ENCODE measurements at places on chromosomes 4 and X.

DNA sequence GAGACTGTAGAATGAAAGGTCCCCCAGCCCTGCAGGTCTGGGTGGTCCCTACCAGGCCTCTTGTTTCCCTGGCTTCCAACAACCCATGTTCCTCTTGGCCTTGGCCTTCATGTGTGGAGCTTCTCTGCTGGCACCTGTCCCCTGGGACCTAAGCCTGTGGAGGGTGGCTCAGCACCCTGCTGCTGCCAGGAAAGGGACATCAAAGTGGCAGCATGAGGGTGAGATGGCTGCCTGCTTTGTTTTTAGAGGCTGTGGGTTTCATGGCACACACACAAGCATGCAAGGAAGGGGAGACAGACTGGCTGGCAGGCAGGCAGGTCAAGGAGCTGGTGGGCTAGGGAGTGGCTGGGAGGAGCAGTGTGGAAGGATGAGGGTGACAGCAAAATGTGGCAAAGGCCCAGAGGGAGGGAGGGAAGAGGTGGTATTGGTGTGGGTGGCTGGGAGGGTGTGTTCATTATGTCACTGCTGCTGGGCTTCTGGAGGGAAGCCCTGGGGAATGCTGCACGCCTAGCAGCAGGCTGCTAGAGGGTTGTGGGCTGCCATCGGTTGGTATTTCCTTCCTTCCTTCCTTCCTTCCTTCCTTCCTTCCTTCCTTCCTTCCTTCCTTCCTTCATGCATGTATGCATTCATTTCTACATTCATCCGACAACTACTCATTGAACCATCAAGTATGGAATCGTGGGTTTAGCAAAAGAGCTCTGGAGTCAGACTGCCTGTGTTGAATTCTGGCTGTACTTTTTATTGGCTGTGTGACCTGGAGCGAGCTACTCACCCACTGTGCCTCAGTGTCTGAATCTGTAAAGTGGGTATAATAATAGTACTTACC is 128.7 kb upstream of the PJA1 start:
- DNase-seq = no peak

GRCh38 chrX:23066588-23067281 is 67.0 kb downstream of the DDX53 start:
- DNase-seq = no peak

DNA sequence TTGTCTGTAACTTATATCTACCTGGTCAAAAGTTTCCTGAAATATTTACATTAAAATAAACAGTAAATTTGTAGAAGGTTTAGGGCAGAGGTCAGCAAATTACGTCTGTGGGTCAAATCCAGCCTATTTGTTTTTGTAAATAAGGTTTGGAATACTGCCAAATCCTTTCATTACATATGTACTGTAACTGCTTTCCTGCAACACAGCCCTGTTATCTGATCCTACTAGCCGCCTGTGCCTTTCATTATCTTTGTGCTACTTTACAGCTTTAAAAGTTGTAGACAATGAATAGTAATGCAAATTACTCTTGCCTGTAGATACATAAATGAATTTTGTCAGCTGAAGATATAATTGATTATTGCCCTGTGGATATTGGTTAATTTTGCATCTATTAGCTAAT is 369.6 kb upstream of the SLC7A11 start:
- no peak for DNase-seq

GRCh38 chrX:133417364-133417763 is 2.1 kb upstream of the GPC4 start:
- no peak for DNase-seq

- no peak for DNase-seq
These were observed 199.0 kb downstream of the BANK1 start for GRCh38 chr4:101989551-101989950.

DNA sequence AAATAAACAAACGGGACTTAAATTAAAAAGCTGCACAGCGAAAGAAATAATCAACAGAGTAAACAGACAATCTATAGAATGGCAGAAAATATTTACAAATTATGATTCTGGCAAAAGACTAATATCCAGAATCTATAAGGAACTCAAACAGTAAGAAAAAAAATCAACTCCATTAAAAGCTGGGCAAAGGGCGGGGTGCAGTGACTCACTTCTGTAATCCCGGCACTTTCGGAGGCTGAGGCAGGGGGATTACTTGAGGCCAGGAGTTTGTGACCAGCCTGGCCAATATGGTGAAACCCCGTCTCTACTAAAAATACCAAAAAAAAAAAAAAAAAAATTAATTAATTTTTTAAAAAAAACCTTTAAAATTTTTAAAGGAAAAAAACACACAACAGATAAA is 109.0 kb downstream of the ATP11C start:
- no peak for DNase-seq

- no peak for DNase-seq
These were observed 10.9 kb downstream of the MTMR1 start for GRCh38 chrX:150704030-150704613.

- DNase-seq = no peak
These were observed 1.1 kb downstream of the SLC9B2 start for GRCh38 chr4:103075435-103075893.

- DNase-seq = no peak
These were observed 15.8 kb downstream of the CYTL1 start for GRCh38 chr4:5003372-5003857.

- DNase-seq = no peak
These were observed 71.7 kb downstream of the USP38 start for GRCh38 chr4:143256456-143256855.

DNA sequence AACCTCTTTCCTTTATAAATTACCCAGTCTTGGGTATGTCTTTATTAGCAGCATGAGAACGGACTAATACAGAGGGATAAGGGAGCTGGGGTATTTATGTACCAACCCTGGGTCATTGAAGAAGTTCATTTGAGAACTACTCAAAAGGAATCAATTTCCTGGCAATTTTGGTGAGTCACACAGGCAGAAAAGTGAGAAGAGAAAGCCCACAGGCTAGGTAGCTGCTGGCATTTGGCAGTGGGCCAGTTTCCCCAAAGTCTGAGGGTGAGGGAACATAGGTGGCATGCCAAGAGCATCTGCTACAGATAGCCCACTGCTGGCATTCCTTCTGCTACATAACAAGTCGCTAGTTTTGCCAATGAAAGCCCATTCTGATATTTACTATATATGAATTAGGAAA is 411.2 kb downstream of the MID1IP1 start:
- peak; percentile 32 for DNase-seq

All from stimulated activated CD4-positive, alpha-beta T cell treated with anti-CD3 and anti-CD28 coated beads, Interleukin-1b, Interleukin-23, amount 100 ng/mL, for 4 hours (primary cell).